Pons (tissue), 1 donor: ENCODE measurements at places on chromosomes 12 and 14.

DNA sequence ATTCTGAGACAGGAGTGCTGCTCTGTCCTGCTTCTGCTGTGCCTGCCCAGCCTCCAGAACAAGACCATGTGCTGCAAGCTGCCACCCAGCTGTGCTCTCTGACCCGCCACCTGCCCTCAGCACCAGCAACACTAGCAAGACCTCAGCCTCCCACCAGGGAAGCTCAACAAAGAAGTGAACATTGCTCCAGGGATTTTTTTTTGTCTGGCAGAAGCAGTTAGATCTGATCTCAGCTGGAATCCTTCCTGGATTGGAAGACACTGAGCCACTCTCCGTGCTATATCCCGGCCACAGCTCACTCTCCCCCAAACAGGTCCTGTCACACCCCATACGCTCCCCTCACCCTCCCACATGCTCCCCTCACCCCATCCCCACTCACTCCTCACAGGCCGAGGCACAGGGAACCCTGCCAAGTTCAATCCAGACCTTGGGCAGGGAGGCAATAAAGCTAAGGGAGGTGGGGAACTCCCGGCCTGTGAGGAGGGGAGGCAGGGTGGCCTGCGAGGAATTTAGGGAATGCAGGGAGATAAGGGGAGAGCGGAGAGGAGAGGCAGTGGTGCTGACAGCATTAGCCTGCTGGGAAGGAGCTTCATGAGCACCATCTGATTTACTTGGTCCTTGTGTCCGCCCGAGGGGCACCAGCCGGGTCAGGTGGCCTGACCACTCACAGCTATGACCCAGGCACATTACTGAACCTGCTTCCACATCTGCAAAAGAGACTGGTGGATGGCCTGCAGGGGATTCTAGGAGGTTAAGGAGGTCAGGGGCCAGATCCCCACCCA is 29.7 kb downstream of the CCDC85C start:
- DNase-seq, result peak; percentile 44

DNA sequence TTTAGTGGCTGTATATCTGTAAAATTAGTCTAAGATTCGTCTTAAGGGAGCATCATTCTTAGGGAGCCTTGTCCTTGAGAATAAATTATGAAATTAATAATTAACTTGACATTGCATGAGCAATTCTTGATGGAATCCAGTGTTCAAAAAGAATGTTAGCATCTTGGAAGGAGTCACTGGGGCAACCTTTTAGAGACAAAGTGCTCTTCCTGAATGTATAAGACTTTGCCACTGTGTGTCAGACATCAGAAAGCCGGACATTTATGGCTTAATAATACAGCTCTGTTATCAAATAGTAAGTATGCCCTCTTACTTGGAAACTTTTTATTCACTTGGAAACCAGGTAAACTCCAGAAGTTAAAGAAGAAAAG is 83.3 kb downstream of the CCER1 start:
- DNase-seq, result no peak

GRCh38 chr14:100640471-100641273 is 53.5 kb upstream of the BEGAIN start:
- DNase-seq, result no peak

DNA sequence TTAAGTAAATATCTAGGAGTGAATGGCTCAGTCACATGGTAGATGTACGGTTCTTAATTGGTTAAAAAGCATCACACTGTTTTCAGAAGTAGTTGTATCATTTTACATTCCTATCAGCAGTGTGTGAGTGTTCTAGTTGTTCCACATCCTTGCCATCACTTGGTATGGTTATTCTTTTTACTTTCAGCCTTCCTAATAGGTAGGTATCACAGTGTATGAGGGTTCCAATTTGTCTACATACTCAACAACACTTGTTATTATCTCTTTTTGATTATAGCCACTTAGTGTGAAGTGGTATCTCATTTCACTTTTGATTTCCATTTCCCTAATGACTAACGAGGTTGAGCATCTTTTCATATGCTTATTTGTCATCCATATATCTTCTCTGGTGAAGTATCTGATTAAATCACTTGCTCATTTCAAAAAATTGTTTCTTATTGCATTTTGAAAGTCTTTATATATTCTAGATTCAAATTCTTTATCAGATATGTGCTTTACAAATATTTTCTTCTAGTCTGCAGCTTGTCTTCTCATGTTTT is 3.5 kb upstream of the SPRYD3 start:
- no peak for DNase-seq

GRCh38 chr12:62192903-62193250 is 67.3 kb upstream of the USP15 start:
- no peak for DNase-seq

DNA sequence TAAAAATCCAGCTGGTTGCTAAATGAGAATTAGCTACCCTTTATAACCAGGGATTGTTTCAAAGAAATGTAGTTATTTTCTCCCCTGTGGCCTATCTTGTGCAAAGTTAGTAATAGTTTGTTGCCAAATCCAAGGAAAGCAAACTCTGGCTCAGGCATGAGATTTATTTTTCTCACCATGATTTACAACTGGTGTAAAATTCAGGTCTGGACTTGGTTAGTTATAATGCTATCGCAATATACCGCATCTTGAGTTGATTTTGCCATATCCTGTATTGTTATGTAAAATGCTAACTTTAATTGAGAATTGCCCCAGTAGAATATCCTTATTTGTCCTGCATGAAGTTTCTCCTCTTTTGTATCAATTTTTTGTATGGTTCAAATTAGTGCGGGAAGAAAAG is 135.5 kb downstream of the CRADD start:
- no peak for DNase-seq

DNA sequence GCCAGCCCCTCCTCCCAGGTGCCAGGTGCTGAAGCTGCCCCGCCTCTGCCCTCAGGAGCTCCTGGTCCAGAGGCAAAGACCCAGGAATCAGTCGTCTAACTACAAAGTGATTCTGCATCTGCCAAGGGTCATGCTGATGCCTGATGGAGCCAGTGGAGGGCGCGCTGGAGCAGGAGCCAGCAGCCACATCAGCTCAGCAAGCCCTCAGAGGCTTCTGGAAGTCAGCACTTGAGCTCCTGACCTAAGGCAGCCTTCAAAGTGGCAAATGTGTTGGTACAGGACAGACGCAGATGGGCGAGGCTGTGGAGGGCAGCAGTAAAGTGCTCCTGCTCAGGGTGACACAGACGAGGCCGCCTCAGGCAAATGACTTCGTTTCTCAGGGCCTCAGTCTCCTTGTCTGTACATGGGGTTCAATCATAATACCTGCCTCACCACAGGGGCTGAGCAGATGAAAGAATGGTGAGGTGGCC is 10.9 kb downstream of the C12orf43 start:
- no peak for DNase-seq

DNA sequence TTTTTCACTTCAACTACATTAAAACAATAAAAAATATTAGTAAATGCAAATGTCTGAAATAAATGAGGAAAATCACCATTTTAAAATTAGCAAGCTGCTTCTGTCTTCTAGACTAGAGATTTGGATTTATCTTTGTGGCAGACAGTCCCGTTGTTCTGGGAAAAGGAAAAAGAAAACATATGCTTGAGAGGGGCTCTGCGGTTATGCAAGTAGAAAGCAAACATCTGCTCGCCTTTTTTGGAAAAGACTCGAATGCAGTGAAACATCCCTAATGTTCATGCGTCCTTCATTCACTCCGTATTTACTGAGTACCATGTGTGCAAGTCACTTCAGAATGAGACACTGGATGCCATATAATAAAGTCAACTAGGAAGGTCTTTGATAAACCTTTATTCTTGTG is 44.9 kb downstream of the IFNG start:
- no peak for DNase-seq

- peak; percentile 71 for DNase-seq
Observed at GRCh38 chr14:21852061-21852664, 178.5 kb upstream of the OR4E1 start.

DNA sequence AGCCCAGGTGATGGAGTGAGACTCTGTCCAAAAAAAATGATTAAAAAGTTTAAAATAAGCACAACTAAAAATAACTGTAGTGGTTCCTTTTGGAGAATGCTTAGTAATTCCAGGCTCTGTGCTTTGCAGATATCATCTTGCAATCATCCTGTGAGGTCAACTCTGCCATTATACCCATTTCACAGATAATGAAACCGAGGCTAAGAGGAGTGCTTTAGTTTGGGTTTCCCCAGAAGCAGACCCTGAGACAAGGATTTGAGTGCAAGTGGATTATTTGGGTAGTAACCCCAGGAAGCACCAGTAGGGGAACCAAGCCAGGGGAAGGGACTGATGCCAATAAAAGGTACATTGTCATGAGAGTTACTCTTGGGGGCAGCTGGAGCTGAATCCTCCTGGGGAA is 44.7 kb downstream of the RIN3 start:
- no peak for DNase-seq

DNA sequence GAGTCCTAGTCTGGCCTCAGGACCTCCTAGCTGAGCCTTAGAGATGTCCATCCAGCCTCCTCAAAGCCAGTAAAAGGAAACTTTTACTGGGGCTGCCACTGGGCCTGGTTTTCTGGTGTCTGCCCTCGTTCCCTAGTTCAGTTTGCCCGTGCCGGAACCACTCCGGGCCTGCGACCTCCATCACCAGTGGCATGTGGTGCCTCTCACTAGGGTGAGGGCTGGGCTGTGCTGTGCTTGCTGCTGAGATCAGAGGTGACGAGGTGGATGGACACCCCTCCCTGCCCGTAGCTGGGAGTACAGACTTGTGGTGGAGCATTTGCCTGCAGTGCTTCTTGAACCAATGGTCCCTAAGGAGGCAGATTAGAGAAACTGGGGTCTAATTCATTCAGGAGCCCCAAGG is 75.7 kb downstream of the B4GALNT3 start:
- no peak for DNase-seq

GRCh38 chr12:53379389-53380103 is 430 bp upstream of the SP1 start:
- DNase-seq, result peak; percentile 100

GRCh38 chr12:49507139-49507538 is 31.7 kb upstream of the KCNH3 start:
- no peak for DNase-seq

DNA sequence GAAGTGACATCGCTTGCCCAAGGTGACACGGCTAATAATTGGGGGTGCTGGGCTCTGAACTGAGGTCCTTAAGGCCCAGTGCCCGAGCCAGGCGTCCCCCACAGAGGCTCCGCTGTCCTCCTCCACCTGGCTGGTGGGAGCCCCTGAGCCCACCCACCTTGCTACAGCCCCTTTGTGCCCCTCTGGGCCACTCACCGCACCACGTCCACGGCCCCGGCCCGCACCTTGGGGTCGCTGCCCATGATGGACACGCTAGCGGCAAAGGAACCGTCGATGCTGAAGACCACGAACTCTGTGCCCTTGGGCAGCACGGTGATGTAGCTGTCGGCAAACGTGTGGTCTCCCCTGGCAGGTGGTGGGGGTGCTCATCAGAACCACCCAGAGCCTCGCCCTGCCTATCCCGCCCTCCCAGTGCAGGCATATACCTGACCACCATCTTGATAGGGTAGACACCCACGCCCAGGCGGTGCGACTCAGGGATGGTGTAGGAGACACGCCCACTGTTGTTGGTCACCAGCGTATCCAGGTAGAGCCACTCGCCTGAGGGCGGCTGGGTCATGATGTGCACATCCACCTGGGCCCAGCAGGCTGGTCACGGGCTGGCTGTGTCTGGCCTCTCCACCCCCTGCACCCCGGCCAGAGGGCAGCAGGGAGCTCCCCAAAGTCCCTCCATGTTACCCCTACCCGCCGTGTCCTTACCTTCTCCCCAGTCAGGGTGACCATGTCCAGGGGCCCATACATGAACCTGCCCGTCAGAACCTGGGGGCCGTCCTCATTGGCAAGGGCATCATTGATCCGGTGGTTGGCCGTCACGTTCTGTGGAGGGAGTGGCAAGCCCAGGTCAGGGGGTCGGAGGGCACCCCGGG is 6.8 kb downstream of the ARL6IP4 start:
- DNase-seq, result no peak

DNA sequence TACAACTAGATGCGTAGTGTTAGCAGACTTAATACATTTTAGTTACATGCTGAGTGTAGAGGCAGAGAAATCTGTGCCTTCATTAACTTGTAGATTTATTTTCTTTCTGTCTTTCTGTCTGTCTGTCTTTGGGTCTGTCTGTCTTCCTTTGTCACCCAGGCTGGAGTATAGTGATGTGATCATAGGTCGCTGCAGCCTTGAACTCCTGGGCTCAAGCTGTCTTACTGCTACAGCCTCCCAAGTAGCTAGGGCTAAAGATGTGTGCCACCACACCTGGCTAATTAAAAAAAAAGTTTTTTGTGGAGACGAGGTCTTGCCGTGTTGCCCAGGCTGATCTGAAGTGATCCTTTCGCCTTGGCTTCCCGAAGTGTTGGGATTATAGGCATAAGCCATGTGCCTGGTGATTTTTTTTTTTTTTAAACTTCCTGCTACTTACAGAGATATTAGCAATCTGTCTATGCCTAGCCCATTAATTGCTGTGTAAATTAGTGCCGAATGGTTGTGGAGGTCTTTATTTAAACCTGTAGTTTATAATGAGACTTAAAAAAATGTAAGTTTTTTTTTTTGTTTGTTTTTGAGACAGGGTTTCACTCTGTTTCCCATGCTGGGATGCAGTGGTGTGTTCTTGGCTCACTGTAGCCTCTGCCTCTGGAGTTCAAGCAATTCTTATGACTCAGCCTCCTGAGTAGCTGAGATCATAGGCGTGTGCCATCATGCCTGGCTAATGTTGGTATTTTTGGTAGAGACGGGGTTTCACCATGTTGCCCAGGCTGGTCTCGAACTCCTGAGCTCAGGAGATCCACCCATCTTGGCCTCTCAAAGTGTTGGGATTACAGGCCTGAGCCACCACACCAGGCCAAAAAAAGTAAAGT is 22.8 kb downstream of the ERC1 start:
- DNase-seq, result no peak

DNA sequence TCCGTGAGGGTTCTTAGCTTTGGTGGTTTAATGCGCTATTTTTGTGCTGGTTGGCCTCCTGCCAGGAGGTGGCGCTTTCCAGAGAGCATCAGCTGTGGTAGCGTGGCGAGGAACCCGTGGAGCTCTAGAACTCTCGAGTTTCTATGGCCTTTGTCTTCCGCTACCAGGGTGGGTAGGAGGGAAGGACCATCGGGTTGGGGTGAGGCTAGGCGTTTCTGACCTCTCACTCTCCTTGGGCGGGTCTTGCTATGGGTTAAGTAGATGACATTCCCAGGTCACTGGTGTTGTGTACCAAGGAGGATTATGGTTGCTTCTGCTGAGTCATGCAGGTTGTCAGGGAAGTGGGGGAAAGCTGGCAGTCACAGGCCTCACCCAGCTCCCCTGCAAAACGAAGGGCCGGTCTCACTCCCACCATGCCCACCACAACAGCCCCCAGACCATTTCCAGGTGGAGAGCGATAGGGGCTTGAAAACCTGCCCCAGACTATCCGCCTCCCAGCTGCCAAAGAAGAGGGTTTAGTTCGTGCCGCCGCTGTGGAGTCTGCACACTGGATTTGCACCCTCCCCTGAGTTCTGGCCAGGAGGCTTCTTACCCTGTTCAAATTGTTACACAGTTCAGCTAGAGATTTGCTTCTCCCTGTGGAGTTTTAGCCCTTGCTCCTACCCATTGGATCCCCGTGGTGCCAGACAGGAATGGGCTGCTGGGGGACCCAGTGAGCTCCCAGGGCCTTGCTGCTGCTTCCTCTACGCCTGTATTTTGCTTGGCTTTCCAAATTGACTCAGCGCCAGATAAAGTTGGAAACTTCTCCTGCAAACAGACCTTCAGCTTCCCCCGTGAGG is 21.9 kb downstream of the RNFT2 start:
- DNase-seq, result no peak
